ENCODE measurements at places on chromosomes 11 and 22.

DNA sequence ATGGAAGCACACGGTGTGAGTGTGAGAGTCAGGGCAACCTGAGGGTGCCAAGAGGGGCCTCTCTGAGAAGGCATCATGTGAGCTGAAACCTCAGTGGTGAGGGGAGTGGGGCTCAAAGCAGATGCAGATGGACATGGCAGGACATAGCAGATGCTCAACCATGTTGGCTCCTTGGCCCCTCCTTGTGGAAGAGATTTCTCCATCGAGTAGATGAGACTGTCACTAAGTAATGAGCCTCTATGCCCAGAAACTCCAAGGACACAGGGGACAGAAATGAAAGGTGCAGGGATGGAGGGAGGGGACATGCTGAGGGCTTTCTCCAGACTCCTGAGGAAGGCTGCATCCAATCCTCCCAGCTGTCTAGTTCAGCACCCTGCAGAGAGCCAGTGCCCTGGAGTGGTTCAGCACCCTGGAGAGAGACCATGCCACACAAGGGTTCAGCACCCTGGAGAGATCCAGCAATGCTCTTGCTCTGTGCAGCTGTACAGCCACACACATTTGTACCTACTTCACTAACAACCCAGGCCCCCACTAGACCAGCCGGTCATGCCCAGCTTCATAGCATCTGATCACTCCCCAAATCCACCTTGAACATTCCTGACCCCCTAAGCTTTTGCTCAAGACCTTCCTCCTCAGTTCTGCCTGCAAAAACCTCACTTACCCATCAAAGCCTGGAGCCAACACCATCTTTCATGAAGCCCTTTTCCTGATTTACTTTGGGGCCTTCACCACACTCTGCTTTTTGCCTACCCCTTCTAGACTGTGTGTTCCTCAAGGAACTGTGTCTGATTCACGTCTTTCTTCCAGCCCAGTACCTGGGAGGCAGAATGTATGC lies 252.0 kb downstream of the CTTN start:
- DNase-seq: peak; percentile 61

- DNase-seq: no peak
Observed at GRCh38 chr11:85717429-85717828, 31.4 kb upstream of the CCDC89 start.

DNA sequence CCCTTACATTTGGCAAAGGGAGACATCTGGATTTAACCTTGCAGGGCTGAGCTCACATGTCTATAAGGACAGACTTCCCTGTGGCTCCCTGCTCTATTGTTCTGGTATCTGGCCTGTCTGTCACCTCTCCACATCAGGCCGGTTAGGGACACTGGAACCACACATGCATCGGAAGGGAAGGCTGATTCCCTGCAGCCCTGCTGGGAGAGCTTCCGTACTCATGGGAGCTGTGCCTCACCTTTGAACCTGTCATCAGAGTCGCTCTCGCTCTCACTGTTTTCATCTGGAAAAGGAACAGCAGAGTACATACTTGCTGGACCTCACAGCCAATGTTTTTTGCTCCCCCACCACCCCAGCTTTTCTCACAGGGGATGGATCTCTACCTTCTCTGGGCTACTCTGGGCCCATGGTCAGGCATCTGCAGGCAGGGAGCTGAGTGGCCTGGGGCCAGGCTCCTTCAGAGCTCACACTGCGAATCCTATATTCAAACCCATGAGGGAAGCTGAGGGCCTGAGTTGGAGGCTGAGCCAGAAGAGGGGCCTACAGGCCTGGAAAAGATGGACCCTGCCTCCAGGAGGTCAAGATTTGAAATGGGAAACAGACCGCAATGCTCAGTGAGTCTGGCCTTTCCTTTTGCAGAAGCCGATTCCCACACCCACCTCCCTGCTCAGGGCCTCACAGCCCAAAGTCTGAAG lies 31.3 kb downstream of the RPL27A start:
- no peak for DNase-seq

DNA sequence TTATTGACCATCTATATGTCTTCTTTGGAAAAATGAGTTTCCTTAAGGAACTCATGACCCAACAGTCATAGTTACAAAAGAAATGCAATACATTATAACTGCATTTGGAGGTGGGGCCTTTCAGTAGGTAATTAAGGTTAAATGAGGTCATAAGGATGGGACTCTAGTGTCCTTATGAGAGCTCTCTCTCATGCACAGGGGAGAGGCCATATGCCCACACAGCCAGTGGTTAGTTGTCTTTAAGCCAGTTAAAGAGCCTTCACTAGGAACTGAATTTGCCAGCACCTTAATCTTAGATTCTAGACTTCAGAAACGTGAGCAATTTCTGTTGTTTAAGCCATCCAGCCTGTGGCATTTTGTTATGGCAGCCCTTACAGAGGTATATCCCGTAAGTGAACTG lies 27.3 kb downstream of the INTS4 start:
- DNase-seq: no peak

GRCh38 chr22:32827049-32827602 lies 25.6 kb downstream of the TIMP3 start:
- no peak for DNase-seq

GRCh38 chr11:30062103-30062502 lies 45.3 kb upstream of the KCNA4 start:
- DNase-seq: no peak

GRCh38 chr11:44618561-44619425 lies 53.3 kb downstream of the CD82 start:
- no peak for DNase-seq

GRCh38 chr11:2280208-2280607 lies 9.8 kb upstream of the ASCL2 start:
- DNase-seq: no peak

DNA sequence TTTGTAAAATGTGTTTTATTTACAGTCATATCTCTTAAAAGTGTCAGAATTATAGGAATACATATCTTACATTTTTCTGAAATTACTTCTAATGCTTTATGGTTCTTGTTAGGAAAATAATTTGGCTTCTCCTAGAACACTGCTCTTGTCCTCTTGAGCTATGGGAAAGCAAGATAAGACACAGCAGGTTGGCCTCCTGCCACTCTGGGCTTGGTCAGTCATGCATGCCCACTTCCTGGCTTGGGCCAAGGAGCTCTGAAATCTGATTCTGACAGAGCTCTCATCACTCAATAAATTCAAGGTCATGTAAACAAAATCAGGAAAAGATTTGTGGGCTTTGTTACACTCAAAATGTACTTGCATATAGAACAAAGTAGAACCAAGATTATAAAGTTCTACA lies 1036.0 kb downstream of the OPCML start:
- no peak for DNase-seq

- no peak for DNase-seq
Observed at GRCh38 chr22:16969508-16970327, 38.3 kb downstream of the GAB4 start.

DNA sequence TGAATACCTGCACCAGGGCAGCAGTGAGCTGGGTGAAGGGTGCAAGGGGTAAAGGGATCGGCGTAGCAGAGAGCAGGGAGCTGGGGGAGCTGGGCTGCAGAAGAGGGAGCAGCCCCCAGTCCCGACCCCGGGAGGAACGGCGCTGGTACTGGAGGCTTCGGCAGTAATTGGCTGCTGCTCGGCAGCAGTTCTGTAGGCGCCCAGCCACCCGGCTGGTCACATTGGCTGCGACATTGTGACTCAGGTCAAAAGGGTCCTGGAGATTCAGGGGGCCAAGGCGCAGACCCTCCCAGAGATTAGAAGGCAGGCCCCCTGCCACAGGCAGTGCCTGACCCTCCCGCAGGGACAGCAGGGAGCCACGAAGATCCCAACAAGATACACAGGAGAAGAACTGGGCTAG lies 2.1 kb upstream of the EEF1G start:
- no peak for DNase-seq

DNA sequence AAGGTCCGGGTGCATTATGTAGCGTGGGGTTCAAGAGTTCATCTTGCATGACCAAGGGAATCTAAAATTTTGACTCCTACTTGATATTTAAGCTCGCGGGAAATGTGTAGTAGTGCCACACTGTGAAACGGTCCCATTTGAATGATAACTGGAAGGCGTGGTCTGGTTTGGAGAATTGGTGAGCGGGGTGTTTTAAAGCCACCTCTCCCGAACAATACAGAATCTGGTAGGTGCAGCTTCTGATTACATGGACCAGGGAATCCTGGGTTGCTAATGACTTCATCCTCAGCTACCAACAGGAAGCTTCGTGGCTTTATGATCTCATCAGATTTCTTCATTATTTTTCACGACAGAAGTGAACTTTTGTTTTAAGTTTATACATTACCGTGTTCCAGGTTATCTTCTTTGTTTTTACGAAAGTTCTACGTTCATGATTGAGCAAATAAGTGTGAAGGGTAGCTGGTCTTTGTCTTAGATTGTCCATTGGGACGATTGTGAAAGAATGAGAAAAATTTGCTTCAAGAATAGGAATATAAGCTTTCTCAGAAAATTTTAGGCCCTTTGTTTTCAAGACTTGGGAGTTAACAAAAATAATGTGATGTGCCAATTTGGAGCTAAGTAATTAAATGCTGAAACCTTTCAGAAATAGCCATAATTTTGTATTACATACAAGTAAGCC lies 1.7 kb downstream of the QSER1 start:
- peak; percentile 86 for DNase-seq

GRCh38 chr22:32699001-32699582 lies 102.4 kb upstream of the TIMP3 start:
- no peak for DNase-seq

GRCh38 chr11:116420770-116421528 lies 351.8 kb downstream of the BUD13 start:
- DNase-seq: peak; percentile 37

- no peak for DNase-seq
Observed at GRCh38 chr11:133844217-133844616, 1.1 kb downstream of the SPATA19 start.

DNA sequence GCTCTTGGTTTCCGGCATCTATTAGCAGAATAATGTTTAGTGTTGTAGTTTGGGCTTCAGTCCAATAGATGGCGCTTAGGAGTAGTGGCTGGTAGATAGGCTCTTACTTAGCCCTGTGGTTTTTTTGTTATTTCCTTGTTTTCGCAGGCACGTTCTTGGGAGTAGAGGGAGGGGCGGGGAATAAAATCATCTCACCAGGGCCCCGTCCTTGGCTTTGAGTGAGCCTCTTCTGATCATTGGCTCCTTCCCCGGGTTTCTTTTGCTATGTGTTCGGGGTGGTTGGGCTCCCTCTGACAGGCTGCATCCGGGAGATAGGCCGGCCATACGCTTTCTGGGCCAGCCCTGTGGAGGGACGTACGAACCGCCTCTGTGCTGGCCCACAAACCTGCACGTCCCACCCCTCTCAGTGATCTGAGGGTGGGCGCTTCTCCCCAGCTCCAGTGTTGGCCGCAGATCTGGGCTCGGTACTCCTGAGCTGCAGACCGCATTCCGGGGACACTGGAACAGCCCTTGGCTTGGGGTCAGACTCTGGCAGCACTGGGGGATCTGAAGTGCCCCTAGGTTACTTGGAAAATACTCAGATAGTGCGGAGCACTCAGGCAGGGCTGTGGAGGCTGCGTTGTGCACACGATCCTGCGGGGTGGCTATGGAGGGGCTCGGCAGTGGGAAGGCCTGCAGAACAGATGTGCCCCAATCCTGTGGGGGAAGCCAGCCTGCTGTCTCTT lies 217.0 kb downstream of the DYNC2H1 start:
- peak; percentile 90 for DNase-seq

DNA sequence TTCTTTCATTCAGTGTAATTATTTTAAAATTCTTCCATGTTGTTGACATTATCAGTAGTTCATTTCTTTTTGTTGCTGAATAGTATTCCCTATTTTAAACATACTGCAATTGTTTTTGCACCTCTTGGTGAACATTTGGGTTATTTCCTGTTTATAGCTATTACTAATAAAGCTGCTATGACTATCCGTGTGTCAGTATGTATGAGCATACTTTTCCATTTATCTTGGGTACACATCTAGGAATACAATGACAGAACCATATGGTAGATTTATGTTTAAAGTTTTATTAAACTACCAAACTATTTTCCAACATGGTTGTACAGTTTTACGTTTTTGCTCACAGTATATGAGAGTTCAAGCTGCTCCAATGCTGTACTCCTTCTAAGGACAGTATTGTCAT lies 22.0 kb upstream of the FIBIN start:
- DNase-seq: peak; percentile 72

DNA sequence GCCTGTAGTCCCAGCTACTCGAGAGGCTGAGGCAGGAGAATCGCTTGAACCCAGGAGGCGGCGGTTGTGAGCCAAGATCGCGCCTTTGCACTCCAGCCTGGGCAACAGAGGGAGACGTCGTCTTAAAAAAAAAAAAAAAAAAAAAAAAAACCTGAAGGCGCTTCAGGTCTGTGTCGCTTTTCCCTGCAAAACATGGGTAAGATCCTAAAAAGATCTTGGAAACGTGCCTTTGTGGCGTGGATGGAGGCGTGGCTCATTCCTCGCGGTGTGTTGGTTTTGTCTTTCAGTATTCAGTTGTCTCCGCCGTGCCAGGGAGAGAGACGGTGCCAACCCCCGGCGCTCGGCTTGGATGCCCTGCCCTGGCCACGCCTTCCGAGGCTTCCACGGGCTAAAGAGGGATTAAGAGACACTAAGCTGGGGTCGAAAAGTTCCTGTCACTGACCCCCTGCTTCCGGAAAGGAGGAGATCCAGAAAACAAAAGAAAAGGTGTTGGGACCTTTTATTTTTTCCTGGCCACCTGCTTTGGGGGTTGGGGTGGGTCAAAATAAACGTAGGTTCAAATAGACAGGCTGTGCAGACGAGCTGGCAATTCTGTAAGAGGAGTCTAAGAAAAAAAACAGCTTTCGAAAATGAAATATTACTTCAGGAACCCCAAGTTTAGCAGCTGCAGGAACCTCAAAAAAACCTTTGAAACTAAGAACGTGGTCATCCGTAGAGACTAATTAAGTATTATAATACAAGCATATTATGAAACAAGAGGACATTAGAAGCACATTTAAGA lies 1.1 kb upstream of the SLC35F2 start:
- peak; percentile 14 for DNase-seq

DNA sequence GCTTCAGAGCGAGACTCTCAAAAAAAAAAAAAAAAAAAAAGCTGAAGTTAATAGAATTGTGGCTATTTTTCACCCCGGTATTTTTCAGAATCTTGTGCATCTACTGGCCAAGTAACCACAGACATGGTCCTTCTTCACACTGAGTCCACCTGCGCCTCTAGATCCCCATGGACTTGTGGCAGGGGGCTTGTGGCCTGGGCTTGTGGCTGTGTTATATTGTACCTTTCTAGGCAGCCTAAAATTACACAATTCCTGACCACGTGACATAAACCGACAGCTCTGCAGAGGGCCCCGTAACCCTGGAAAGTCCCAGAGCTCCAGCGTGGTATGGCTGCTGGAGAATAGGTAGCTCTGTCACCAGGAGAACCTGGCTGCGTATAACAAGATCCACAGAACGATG lies 10.9 kb upstream of the NAALADL1 start:
- no peak for DNase-seq

DNA sequence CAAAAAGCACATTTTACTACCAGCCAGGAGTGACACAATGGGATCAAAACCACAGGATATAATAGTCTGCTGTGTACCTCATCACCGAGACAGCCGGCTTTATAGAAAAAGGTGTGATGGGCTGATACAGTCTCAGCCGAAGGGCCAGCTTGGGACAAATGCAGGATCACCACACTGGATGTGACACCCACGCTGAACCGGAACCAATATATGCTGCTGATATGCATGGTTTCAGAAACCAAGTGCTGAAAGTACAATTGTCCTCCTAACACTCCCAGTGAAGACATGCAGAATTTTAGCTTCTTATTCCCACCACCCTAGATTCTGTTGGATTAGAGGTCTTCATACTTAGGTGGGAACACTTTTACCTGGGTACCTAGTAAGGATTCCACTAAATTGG lies 97.0 kb upstream of the LDLRAD3 start:
- no peak for DNase-seq

- DNase-seq: no peak
Observed at GRCh38 chr11:76054330-76054729, 152.0 kb downstream of the WNT11 start.
